ENCODE measurements at places on chromosomes 7 and 10.

GRCh38 chr7:149562602-149563001, 65.0 kb upstream of the ZNF746 start:
- no peak for DNase-seq

GRCh38 chr10:1516492-1517165, 220.7 kb downstream of the ADARB2 start:
- DNase-seq, result peak; percentile 40

DNA sequence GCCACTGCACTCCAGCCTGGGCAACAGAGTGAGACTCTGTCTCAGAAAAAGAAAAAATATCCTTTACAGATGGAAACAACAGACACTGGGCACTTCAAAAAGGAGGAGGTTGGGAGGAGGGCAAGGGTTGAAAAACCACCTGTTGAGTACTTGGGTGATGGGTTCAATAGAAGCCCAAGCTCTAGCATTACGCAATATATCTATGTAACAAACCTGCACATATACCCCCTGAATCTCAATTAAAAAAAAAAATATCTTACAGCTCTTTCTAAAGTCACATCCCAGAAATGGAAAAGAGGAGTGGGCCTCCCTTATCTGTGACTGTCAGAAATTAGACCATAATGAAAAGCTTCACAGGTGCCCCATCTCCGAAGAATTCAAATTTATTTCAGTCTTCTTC, 12.1 kb downstream of the VIM start:
- DNase-seq, result no peak

GRCh38 chr7:91051966-91052365, 212.3 kb upstream of the FZD1 start:
- DNase-seq, result no peak

DNA sequence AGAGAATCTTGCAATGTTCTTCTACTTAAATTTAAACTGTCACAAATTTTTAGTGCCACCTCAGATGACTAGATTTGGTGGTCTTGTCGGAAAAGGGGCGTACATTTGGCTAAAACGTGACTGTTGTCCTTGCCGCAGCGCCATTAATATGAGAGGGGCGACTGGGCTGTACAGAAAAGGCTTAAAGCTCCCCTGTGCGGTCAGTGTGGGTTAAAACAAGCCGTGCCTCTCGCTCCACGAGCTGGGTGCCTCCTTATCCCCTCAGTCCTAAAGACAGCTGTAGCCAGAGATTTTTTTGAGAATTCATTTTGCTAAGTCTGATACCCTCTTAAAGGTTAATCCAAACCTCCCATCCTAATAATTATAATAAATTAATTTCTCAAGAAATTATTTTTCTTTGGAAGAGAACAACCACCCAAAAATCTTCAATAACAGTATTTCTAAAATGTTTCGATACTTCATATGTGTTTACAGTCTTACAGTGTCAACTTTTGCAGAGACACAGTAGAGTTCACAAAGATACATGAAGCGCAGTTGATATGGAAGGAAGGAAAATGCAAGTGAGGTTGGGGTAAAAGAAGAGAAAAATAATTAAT, 68.6 kb downstream of the C7orf25 start:
- DNase-seq, result peak; percentile 51

DNA sequence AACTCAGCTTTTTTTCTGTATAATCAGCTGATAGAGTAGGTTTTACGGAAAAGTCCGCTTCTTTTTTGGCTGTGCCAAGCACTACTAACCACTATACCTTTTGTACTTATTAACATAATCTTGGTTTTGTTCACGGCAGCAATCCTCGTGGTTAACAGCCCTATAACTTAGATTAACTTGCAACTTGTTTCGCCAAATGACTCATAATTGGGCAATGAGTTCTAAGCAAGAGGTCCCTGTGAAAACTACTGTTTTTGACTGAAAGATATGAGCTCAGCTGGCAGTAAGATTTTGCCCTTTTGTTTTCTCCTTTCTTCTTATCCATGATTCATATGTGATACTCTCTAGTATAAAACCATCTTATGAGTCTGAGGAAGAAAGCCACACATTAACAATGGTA, 345.0 kb upstream of the PCDH15 start:
- DNase-seq, result no peak

DNA sequence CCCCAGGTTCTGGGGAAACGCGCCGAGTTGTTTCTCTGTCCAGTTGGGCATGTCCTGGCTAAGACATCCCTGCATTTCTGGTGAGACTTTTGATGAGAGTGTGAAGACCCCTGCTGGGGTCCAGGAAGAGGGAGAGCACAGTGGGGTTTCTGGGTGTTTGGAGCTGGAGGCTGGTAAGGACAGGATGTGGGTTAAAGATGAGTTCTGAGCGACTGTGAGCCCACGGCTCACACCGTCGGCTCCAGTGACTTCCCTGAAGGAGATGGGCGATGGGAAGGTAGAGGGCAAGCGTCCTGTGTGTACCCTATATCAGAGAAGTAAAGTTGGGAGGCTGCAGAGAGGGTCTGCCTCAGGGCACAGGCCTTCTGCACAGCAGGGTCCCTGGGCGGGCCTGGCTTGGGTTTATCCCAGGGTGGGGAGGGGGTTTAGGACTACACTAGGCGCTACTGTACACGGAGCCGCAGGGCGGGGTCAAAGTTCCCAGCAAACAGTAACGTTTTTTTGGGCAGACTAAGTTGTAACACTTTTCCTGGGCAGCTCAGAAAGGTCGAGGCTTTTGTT, 3.6 kb downstream of the EMX2 start:
- DNase-seq, result no peak

DNA sequence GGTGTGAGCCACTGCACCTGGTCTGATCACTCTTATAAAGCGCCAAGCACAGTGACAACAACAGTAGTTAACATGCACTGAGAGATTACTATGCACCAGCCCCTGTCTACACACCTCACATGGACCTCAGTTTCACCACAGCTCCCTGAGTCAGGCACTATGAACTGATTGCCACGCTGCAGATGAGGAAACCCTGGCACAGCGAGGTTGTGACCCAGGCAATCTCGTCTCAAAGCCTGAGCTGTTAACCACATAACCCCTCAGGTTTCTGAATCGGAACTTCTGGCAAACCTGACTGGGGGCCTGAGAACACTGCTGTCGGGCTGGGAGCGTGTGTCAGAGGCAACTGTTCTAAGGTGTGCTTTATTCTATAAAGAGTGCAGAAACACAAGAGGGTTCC, 150.8 kb downstream of the RNF216 start:
- no peak for DNase-seq

GRCh38 chr7:10889266-10889898, 84.3 kb upstream of the PHF14 start:
- DNase-seq, result peak; percentile 60

DNA sequence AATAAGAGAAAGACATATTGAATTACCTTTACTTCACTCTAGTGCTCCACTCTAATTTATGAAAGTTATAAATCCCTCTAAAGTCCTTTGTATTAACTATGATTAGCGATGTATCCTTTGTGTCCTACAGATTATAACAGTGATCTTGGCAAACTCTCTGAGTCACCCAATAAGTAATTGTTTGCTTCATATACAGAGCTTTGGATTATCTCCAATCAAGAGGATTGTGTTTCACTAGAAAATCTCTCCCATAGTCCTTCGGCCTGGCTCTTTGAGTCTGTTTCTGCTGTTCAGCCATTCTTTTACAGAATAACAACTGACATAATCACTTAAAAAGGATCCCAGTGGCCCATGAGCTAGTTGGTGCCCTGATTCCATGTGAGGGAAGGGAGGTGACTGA, 9.5 kb downstream of the LMOD2 start:
- DNase-seq, result no peak

DNA sequence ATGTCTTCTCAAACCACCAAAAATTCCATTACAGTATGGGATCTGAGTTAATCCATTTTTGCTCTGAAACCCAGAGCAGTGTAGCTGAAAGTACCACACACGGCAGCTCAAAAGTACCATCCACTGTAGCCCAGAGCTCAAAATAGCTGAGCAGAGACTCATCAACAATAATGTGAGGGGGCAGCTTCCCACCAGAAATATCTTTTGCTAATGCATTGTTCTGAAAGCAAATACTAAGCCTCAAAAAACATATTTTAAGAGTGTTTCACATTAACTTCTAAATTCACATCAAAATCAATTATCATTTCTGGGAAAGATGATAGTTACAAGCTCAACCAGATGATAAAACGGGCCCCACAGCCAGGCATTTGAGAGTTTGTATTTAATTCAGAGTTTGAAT, 73.7 kb downstream of the ABLIM1 start:
- DNase-seq, result no peak

- no peak for DNase-seq
Observed at GRCh38 chr10:770975-771374, 81.5 kb upstream of the DIP2C start.

DNA sequence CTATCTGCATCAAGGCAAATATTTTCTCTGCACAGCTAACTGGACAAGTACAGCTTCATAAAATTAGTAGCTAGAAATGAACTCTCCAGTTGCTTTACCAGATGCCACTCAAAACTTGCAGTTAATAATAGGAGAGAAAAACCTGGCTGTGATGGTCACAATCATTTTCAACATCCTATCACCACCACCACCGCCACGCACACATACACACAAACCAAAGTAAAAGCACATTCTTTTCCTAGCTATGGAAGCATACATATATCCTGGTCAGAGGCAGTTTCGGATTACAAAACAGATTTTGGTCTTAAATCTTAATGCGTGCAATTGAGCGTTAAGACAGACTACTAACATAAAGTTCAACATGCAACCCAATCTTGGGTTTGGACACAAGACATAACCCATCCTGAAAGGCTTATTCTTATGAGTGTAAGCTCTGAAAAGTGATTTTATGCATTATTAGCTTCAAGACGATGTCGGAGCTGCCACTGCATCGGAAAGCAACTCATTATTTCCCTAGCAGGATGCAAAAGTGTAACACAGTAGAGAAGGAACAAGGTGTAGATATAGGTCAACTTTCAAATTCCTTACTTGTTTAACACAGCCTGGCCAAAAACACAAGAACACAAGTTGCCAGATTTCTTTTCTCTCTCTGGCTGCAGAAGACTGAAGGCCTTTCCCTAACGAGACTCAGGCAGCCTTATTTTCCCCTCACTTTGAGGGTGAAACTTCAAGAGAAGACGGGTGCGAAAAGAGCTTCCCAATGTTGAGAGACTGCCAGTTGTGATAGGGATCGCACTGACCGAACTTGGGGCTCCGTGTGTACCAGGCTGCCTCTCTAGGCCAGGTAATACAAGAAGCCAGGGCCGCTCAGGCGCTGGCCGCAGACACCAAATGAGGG, 1.2 kb downstream of the CACUL1 start:
- no peak for DNase-seq

DNA sequence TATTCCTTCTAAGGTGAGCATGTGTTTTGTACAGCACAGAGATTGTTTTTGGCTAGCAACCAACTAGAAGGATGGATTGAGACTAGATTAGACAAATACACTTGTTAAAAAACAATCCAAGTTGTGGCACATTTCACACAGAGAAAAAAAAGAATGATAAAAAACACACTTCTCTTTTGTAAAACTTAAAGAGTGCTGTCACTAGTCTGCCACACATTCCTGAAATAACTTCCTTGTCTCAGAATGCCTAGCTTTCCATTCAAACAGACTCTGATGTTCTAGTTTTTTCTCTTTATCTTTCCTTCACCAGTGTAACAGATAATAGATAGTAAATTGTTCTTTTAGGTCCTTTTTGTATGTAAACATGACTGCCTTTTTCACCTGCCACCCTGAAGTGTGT, 11.4 kb downstream of the DLD start:
- no peak for DNase-seq

GRCh38 chr10:14586901-14587300, 187.8 kb downstream of the FAM107B start:
- DNase-seq, result peak; percentile 27

DNA sequence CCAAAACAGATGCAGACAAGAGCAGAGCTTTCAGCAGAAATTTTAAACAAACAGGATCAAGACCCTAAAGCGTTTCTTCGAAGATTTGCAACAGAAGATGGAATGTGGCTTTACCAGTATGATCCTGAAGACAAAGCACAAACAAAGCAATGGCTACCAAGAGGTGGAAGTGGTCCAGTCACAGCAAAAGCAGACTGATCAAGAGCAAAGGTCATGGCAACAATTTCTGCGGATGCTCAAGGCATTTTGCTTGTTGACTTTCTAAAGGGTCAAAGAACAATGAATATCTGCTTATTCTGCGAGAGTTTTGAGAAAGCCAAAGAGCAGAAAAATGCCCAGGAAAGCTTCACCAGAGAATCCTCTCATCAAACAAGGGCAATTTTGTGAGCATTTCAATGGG, 130.4 kb downstream of the MBL2 start:
- no peak for DNase-seq

- no peak for DNase-seq
Observed at GRCh38 chr7:158101821-158102450, 485.7 kb downstream of the PTPRN2 start.

DNA sequence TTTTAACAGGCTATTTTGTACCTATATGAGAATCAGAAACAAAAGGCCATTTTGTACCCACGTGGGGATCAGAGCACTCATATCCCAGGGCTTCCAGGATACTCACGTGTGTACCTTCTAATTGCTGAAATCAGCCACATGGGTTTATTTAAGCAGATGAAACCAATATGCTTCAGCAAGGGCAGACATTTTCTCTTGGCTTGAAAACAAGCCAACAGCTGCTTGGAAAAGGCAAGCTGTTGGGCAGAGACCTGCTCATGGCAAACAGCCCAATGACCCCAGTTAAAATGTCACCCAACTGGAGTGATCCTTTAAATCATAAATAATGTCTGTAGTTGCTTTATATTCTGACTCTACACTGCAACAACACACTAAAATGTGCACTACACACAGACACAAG, 26.5 kb upstream of the TOMM7 start:
- peak; percentile 89 for DNase-seq

DNA sequence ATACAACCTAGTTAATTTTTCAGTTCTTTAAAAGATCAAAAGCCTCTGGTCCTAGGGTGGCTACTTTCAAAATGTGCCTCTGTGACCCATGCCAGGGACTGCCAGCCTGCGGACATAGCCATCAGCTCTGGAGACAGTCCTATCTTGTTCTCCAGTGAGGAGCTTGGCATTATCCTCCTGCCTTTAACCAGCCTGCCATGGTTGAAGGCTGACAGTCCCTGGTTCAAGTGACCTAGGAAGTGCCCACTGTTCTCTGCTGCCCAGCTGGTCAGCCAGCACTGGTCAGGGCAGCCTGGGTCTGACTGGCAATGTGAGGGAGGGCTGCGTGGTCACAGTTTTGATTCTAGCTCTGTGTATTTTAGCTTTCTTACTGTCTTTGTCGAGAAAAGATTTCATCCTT, 18.1 kb upstream of the ARHGAP22 start:
- no peak for DNase-seq

DNA sequence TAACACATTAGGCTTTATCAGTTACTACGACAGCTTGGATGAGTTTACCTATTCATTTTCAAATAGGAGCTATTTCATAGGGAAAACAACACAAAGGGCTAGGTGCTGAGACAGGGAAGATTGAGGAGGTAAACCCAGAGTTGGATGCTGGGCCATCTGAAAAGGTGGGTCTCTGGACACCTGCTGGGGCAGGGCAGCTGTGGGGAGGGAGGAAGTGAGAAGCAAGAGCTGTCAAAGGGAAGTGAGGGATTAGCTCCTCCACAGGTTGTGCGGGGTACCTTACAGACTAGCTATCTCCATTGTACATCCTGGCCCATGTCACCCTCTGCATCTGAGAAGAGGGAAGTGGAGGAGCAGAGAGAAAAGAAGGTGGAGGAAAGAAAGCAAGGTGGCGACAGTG, 48.9 kb downstream of the BLNK start:
- no peak for DNase-seq

Data from NCI-H2081 (cell line).